Keratinocyte (primary cell): ENCODE measurements at places on chromosomes 13 and 19. TPM values are rescaled to one million over a fixed set of nuclear protein-coding genes. Genes with fewer than 3 reads are reported as not detected.

Gene GAS6
- polyA plus RNA-seq: 163 to 267 TPM (median 166 TPM) in 3 replicates

Gene DPF1
- 1.5 to 1.9 TPM (median 1.8 TPM) in 3 replicates for polyA plus RNA-seq

Gene ADGRL1
- polyA plus RNA-seq: 3.2 to 6.8 TPM (median 4.6 TPM) in 3 replicates

Gene FFAR2
- not detected in 3 replicates for polyA plus RNA-seq

Gene ZNF358
- 8.5 to 15.9 TPM (median 10.0 TPM) in 3 replicates for polyA plus RNA-seq

Gene TRAPPC2B
- polyA plus RNA-seq: 15.8 to 22.2 TPM (median 20.8 TPM) in 3 replicates

Gene TIMM44
- 32.4 to 37.1 TPM (median 34.8 TPM) in 3 replicates for polyA plus RNA-seq

Gene ZNF845
- polyA plus RNA-seq: 2.5 to 4.4 TPM (median 3.5 TPM) in 3 replicates

Gene SIGLEC11
- polyA plus RNA-seq: not detected in 3 replicates

Gene USHBP1
- not detected in 3 replicates for polyA plus RNA-seq

Gene ZNF208
- polyA plus RNA-seq: 0.06 to 0.37 TPM (median 0.20 TPM) in 3 replicates

Gene NDUFS7
- 23.2 to 52.1 TPM (median 41.3 TPM) in 3 replicates for polyA plus RNA-seq

Gene LILRA2
- polyA plus RNA-seq: not detected in 3 replicates

Gene ZNF730
- polyA plus RNA-seq: 0.05 to 0.08 TPM (median 0.06 TPM) in 3 replicates

Gene LENG9
- polyA plus RNA-seq: 1.3 to 2.2 TPM (median 2.1 TPM) in 3 replicates

Gene PRR20E
- not detected in 3 replicates for polyA plus RNA-seq

Gene C5AR2
- 0.01 TPM in 1 of 3 replicates, not detected in the others for polyA plus RNA-seq

Gene OR4F17
- not detected in 3 replicates for polyA plus RNA-seq

Gene DLL3
- 0.80 to 1.1 TPM (median 0.89 TPM) in 3 replicates for polyA plus RNA-seq

Gene NLRP9
- not detected in 3 replicates for polyA plus RNA-seq

Gene LILRB1
- not detected in 3 replicates for polyA plus RNA-seq

Gene ZNF773
- 5.4 to 8.8 TPM (median 7.9 TPM) in 3 replicates for polyA plus RNA-seq

Gene AMER2
- polyA plus RNA-seq: not detected in 3 replicates

Gene LGALS7
- polyA plus RNA-seq: 9.1 to 19.7 TPM (median 19.6 TPM) in 3 replicates

Gene CEACAM19
- 2.4 to 7.1 TPM (median 3.7 TPM) in 3 replicates for polyA plus RNA-seq

Gene LAMP1
- 202 to 251 TPM (median 232 TPM) in 3 replicates for polyA plus RNA-seq

Gene ZNF490
- 2.7 to 3.2 TPM (median 3.2 TPM) in 3 replicates for polyA plus RNA-seq

Gene LAIR1
- not detected in 3 replicates for polyA plus RNA-seq

Gene TNFSF9
- polyA plus RNA-seq: 11.1 to 12.8 TPM (median 12.3 TPM) in 3 replicates

Gene KMT2B
- 7.7 to 16.7 TPM (median 8.8 TPM) in 3 replicates for polyA plus RNA-seq

Gene PABPC3
- 0.13 to 0.31 TPM (median 0.26 TPM) in 3 replicates for polyA plus RNA-seq

Gene PCSK4
- 0.25 to 1.2 TPM (median 0.27 TPM) in 3 replicates for polyA plus RNA-seq

Gene PLK5
- 0.05 to 0.26 TPM (median 0.06 TPM) in 3 replicates for polyA plus RNA-seq

Gene CDC16
- polyA plus RNA-seq: 66.4 to 91.8 TPM (median 74.5 TPM) in 3 replicates

Gene CNMD
- not detected in 3 replicates for polyA plus RNA-seq

Gene SERPINE3
- polyA plus RNA-seq: not detected in 3 replicates

Gene KANK2
- polyA plus RNA-seq: 2.8 to 3.9 TPM (median 3.6 TPM) in 3 replicates

Gene SRRM5
- 0.02 to 0.03 TPM (median 0.03 TPM) in 3 replicates for polyA plus RNA-seq

Gene SOX1
- not detected in 3 replicates for polyA plus RNA-seq
